ENCODE measurements at places on chromosomes 2 and 18. TPM values are rescaled to one million over a fixed set of nuclear protein-coding genes. Genes with fewer than 3 reads are reported as not detected.

SCN2A gene
- total RNA-seq, result 0.20 TPM

- no peak overlapping the region for H3K4me3 ChIP-seq
- H3K4me1 ChIP-seq, result peaks cover 57% of the 10 kb centered on the region
- H3K27ac ChIP-seq, result peak overlapping the region; percentile 81
- H3K36me3 ChIP-seq, result no peaks in the 10 kb centered on the region
Measured at GRCh38 chr2:113184531-113185230, 10.9 kb downstream of the PSD4 start.

GALNT14 gene
- 1.1 TPM for total RNA-seq

- no peak overlapping the region for H3K27ac ChIP-seq
- DNase-seq, result no peak
- no peak overlapping the region for H3K4me3 ChIP-seq
- H3K4me1 ChIP-seq, result no peaks in the 10 kb centered on the region
- no peaks in the 10 kb centered on the region for H3K27me3 ChIP-seq
Measured at GRCh38 chr2:178286636-178287035, 92.3 kb downstream of the OSBPL6 start.

- H3K4me1 ChIP-seq, result no peaks in the 10 kb centered on the region
- DNase-seq, result no peak
- H3K27me3 ChIP-seq, result no peaks in the 10 kb centered on the region
- H3K27ac ChIP-seq, result no peak overlapping the region
- H3K36me3 ChIP-seq, result no peaks in the 10 kb centered on the region
- no peak overlapping the region for H3K4me3 ChIP-seq
Measured at GRCh38 chr18:75293591-75293990, 83.0 kb downstream of the TSHZ1 start.

DNA sequence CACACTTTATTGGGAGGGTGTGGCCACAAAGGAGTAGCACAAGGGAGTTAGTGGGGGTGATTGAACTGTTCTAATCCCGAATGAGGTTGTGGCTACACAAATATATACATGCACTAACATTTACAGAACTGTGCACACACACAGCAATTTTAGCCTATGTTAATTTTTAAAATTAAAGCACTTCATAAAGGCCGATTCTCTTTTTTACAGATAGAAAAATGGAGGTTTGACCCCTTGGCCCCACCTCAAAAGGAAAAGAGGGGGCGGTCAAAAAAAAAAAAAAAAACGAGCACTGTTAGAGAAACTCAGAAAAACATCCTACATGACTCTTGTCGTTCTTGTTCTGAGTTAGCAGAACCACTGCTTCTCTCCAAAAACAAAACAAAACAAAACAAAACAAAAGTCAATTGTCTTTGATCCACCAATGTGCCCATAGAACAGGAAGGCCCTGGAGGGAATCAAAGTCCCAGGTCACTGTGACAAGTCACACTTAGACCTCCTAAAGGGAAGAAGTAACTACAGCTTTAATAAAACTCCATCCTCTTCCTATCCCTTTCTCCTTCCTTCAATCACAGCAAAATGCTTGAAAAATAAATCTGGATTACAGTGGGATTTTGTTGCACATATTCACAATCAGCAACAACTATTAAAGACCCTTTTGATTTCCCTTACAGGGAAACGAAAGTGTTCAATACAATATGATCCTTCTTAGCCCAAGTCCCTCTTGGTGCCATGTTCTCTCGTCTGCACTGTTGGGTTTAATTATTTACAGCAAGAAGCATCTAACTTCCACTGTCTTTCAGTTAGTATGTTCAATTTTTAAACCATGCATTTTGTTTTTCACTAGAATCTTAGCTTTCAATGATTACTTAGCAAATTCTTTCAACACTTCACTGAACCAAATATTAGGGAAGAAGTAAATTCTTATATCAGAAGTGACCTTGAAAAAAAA, 16.6 kb downstream of the LRP2 start:
- H3K27me3 ChIP-seq, result no peaks in the 10 kb centered on the region
- H3K4me1 ChIP-seq, result peaks cover 64% of the 10 kb centered on the region
- H3K27ac ChIP-seq, result peak overlapping the region; percentile 68
- no peak overlapping the region for H3K4me3 ChIP-seq

- no peak for DNase-seq
- no peaks in the 10 kb centered on the region for H3K27me3 ChIP-seq
- H3K36me3 ChIP-seq, result no peaks in the 10 kb centered on the region
- no peak overlapping the region for H3K4me3 ChIP-seq
Measured at GRCh38 chr2:134782792-134783191, 55.6 kb upstream of the ACMSD start.

- H3K4me1 ChIP-seq, result no peaks in the 10 kb centered on the region
- no peaks in the 10 kb centered on the region for H3K36me3 ChIP-seq
- no peak for DNase-seq
- H3K4me3 ChIP-seq, result no peak overlapping the region
- H3K27me3 ChIP-seq, result no peaks in the 10 kb centered on the region
Measured at GRCh38 chr2:11352781-11353537, 8.5 kb upstream of the ROCK2 start.

DNA sequence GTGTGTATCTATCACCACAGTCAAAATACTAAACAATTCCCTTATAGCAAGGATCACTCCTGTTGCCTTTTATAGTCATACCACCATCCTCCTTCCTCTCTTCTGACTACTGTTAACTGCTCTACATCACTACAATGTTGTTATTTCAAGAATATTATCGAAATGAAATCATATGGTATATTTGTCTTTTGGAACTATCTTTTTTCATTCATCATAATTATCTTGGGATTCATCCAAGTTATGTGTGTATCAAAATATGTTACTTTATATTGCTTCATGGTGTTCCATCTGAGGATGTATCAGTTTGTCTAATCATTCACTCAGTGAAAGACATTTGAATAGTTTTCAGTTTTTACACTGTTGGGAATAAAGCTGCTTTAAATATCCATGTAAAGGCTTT, 1423.0 kb upstream of the PIK3C3 start:
- no peaks in the 10 kb centered on the region for H3K36me3 ChIP-seq
- no peak overlapping the region for H3K27ac ChIP-seq
- H3K4me3 ChIP-seq, result no peak overlapping the region
- H3K27me3 ChIP-seq, result no peaks in the 10 kb centered on the region

GRCh38 chr2:47079515-47080412, 75.3 kb downstream of the STPG4 start:
- H3K27me3 ChIP-seq, result no peaks in the 10 kb centered on the region
- peaks cover 63% of the 10 kb centered on the region for H3K4me1 ChIP-seq
- H3K4me3 ChIP-seq, result no peak overlapping the region
- no peaks in the 10 kb centered on the region for H3K36me3 ChIP-seq
- DNase-seq, result peak; percentile 86

SERTAD2 gene
- total RNA-seq, result 13.7 TPM

DNA sequence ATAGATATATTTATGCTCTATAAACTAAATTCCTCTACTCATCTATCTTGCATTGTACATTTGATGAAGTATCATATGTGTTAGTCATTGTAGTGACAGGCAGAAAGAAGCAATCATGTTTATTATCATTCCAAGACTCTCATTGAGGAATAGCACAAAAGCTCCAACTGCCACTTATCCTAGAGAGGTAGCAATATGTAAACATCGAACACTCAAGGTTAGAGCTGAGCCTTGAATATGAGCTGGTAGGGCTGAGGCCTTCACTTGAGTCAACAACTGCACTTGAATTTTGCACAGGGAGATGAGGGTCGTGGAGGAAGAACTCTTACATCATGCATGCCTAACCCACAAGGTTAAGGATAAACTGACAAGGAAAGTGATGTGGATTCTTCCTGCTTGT, 900.9 kb downstream of the CPS1 start:
- no peaks in the 10 kb centered on the region for H3K27me3 ChIP-seq
- no peak overlapping the region for H3K27ac ChIP-seq
- H3K36me3 ChIP-seq, result no peaks in the 10 kb centered on the region
- peak; percentile 11 for DNase-seq
- no peak overlapping the region for H3K4me3 ChIP-seq

DNA sequence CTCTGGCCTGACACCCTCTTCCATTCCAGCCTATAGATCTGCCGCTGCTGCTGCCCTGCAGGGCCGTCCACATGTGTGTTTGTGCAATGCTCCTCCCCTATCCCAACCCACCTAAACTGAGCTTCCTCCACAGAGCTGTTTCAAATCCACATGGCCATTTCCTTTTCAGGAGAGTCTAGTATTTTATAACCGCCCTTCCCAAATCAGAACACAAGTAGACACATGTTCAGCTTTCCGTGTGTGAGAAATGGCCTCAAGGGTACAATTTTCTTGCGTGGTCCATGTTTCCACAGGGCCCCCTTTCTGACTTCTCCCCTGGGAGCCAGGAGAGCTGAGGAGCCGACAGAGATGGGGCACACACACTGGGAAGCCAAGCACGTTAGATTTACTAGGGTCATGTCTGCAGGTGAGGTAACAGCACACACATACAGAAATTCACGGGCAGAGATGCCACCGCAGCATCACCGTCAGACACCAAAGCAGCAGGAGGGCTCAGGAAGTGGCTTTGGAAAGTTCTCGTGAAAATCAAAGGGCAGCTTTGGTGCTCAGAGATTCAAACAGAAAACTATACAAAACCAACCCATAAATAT, 102.9 kb upstream of the TGFA start:
- no peaks in the 10 kb centered on the region for H3K27me3 ChIP-seq
- no peaks in the 10 kb centered on the region for H3K36me3 ChIP-seq
- no peak overlapping the region for H3K4me3 ChIP-seq
- no peak for DNase-seq

GRCh38 chr2:237874585-237875161, 15.2 kb downstream of the RAMP1 start:
- no peaks in the 10 kb centered on the region for H3K4me1 ChIP-seq
- H3K36me3 ChIP-seq, result no peaks in the 10 kb centered on the region
- no peak for DNase-seq
- H3K27me3 ChIP-seq, result no peaks in the 10 kb centered on the region
- no peak overlapping the region for H3K4me3 ChIP-seq

DNA sequence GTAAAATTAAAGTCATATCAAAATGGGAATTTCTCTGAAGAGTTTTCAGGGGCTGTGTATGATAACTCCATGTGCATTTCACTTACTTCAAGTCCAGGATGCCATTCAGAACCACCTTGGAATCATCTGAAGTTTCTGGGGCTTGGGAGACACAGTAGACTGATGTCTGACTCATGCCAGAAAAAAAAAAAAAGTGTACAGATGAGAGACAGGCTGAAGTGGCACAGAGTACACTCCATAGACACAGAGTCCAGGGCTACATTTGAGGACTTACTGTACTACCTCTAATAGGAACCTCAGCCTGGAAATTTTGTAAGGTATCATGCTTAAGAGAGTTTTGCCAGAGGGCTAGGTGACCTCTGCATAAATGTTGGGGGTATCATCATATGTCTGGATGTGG, 92.0 kb downstream of the SS18 start:
- no peaks in the 10 kb centered on the region for H3K36me3 ChIP-seq
- H3K27me3 ChIP-seq, result no peaks in the 10 kb centered on the region
- H3K27ac ChIP-seq, result no peak overlapping the region
- H3K4me3 ChIP-seq, result no peak overlapping the region
- no peaks in the 10 kb centered on the region for H3K4me1 ChIP-seq

SERPINB10 gene
- not detected for total RNA-seq

GRCh38 chr18:28690836-28691495, 514.0 kb upstream of the CDH2 start:
- no peak overlapping the region for H3K27ac ChIP-seq
- no peaks in the 10 kb centered on the region for H3K4me1 ChIP-seq
- H3K4me3 ChIP-seq, result no peak overlapping the region
- H3K27me3 ChIP-seq, result no peaks in the 10 kb centered on the region
- no peaks in the 10 kb centered on the region for H3K36me3 ChIP-seq

DNA sequence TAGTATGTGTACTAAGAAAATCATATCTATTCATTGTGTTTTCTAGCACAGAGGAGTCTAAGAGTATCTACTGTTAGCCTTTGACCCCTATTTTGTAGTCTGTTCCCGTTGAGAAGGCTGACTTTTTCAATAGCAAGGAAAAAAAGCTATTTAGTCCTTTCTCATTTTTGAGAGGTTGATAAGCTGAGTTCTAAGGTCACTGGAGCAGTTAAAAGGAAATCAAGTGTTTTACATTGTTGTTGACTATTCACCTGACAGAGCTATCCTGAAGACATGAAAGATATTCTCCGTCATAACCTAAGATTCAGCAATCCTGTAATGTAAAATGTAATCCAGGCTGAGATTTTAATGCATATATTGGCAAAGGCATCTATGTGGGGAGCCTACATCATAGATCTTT, 280.3 kb upstream of the NRP2 start:
- no peaks in the 10 kb centered on the region for H3K27me3 ChIP-seq
- H3K36me3 ChIP-seq, result no peaks in the 10 kb centered on the region
- no peak overlapping the region for H3K27ac ChIP-seq
- peaks cover 3% of the 10 kb centered on the region for H3K4me1 ChIP-seq

GRCh38 chr2:10449838-10450691, 1.9 kb upstream of the ODC1 start:
- no peaks in the 10 kb centered on the region for H3K27me3 ChIP-seq
- H3K4me3 ChIP-seq, result no peak overlapping the region
- no peak for DNase-seq
- no peaks in the 10 kb centered on the region for H3K36me3 ChIP-seq

DNA sequence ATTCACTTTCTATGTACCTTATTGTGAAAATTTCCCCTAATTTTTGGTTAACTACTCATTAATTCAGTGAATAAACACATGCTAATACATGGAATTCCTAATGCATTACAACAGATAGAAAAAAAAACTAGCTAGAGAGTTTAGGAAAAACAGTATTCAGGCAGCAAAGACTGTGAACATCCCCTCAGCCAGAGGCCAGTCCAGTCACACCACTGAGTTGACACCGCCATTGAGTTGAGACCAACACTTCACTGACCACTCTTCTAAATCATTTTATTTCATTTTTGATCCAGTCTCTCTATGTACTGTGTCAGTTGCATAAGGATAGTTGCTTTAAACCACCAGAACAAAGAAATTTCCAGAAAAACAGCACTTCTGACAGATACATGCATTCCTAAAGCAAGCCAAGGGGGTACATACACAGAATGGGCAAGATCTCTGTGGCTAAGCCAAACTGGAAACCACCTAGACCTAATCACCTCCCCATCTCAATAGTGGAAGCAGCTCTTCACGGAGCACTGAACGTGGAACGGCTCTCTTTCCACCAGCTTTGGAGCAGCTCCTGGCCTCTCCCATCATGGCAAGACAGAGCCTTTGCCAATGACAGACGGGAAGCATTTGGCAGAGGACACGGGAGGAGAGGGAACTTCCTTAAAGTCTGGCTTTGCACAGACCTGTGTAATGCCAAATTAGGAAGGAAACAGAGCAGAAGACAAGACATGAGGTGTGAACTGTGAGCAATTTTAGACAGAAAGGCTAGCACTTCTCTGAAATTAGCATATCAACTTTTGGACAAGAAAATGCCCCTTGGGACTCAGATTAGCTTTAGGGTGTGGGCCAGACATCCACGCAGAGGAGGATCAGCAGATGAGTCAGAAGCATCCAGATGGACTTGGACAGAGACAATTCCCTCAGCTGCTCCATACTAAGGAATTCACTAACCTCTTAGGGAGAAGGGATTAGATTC, 36.4 kb downstream of the CACNB4 start:
- peak overlapping the region; percentile 70 for H3K27ac ChIP-seq
- H3K4me1 ChIP-seq, result peaks cover 6% of the 10 kb centered on the region
- peak; percentile 23 for DNase-seq
- H3K27me3 ChIP-seq, result no peaks in the 10 kb centered on the region
- no peaks in the 10 kb centered on the region for H3K36me3 ChIP-seq

- H3K4me3 ChIP-seq, result no peak overlapping the region
- no peak for DNase-seq
- H3K27ac ChIP-seq, result no peak overlapping the region
Measured at GRCh38 chr2:190862571-190862991, 18.0 kb upstream of the GLS start.

GRCh38 chr2:46538393-46538792, 59.0 kb downstream of the TMEM247 start:
- H3K27me3 ChIP-seq, result no peaks in the 10 kb centered on the region
- no peak for DNase-seq
- H3K27ac ChIP-seq, result no peak overlapping the region
- H3K4me3 ChIP-seq, result no peak overlapping the region
- H3K36me3 ChIP-seq, result no peaks in the 10 kb centered on the region
- peaks cover 8% of the 10 kb centered on the region for H3K4me1 ChIP-seq
